GM12892 (cell line): ENCODE measurements at places on chromosomes 11 and 22.

GRCh38 chr11:95888439-95888838 is 35.5 kb downstream of the MTMR2 start:
- DNase-seq, result no peak

- no peak for DNase-seq
These were observed 16.8 kb upstream of the ACER3 start for GRCh38 chr11:76843907-76844306.

DNA sequence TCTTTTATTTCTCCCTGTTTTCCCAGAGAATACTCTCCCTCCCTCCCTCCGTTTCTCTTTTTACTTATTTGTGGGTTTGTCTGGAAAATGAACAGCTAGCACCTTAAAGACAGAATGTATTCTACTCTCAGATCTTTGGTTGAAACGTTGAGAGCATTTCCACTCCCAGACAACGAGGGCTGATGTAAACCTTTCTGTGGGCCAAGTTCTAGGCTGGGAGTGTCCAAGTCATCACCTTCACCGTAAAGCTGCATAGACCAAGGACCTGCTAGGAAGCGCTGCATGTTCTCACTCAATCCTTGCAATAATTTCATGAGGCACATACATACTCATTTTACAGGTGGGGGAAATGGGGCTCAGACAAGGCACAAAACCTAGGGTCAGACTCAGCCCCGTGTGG is 32.4 kb downstream of the MYH9 start:
- DNase-seq, result no peak

GRCh38 chr11:910044-910588 is 494 bp downstream of the CHID1 start:
- peak; percentile 62 for DNase-seq

DNA sequence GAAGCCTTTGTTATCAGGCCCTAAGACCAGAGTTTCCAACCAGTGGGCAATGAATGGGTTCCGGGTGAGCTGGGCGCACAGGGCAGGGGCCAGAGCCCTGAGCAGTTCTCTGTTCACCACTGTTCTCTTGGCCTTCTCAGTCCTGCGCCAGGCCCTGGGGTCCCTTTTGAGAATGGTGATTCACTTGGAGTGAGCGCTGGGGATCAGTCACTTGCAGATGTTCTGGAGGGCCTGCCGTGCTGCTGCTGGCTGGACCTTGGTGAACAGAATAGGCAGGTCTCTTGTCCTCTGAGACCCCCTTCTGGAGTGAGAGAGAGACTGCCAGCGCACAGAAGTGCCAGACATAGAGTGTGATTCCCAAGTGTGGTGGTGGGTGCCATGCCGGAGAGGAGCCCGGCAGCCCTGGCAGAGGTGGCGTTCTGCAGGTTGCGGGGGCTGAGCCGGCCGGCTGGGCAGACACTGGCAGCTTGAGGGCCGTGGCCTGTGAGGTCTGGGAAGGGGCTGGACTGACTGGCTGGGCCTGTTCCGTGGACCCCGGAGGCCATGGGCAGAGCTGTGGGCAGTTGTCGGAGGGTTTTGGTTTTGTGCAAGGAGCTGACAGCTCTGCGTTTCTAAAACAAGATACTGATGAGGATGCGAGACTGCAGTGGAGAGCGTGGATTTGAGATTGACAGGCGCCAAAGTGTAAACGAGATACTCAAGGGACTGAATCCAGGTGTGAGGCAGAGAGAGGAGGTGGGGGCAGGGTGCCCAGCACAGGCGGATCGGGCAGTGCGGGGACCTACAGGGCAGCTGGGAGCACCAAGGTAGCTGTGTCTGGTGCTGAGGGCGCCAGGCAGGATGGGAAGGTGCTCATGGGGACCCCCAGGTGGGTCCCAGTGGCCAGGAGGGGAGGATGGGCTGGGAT is 12.3 kb downstream of the TPCN2 start:
- no peak for DNase-seq

GRCh38 chr22:35785181-35785923 is 67.7 kb downstream of the APOL5 start:
- DNase-seq, result no peak

GRCh38 chr11:2533587-2534133 is 88.9 kb downstream of the KCNQ1 start:
- no peak for DNase-seq

GRCh38 chr22:38353701-38354100 is 36.5 kb upstream of the CSNK1E start:
- no peak for DNase-seq

GRCh38 chr11:43975629-43976028 is 33.2 kb downstream of the C11orf96 start:
- DNase-seq, result no peak

DNA sequence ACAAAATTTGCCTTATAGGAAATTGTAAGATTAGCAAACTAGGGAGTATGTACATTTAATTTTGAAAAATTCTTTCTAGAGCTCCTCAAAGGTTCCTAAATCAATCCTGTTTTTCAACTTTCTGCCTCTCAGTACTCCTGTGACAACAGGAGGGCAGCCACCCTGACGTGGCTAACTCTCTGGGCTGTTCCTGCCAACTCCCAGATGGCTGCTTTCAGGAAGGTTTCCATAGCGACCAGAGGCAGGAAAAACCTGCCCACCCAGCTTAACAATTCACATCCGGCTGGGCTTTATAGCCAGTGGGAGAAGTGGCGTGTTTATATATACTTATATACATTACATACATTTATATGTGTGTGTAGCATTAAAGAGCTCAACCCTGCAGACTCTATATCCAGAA is 26.5 kb downstream of the SGSM3 start:
- DNase-seq, result no peak

GRCh38 chr11:119108146-119108856 is 1.2 kb downstream of the C2CD2L start:
- no peak for DNase-seq

GRCh38 chr11:12402691-12403120 is 25.3 kb downstream of the PARVA start:
- DNase-seq, result no peak

DNA sequence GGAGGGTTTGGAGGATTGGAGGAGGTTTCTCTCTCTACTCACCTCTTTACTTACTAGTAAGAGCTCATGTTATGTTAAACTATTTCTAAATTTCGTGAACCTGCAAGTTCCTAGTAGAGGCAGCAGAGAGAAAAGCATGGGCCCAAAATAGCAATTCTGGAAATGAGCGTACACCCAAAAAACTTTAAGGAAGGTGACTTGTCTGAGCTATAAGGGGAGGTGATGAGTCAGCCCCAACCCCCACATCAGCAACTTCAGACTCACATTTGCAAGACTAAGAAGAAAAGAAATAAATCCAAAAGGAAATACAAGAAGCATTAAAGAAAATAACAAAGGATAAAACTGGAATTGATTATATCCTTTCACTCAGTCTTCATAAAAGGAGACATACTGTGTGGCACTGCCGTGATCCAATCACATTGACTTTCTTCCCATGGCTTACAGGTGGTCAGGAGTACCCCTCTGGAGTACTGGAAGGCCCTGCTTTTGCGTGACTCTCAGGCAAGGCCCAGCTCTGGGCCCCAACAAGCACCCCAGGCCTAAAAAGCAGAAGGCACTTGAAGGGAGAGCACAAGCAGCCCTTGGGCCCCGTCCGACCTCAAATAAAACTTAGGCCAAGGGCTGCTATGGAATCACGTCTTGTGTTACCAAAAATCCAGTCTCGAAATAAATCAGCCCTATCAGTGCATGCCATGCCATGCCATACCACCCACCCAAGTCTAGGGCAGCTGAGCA is 14.3 kb downstream of the PACSIN2 start:
- no peak for DNase-seq

- no peak for DNase-seq
These were observed 8.2 kb downstream of the AP1B1 start for GRCh38 chr22:29380032-29380781.

GRCh38 chr11:111870522-111870885 is 877 bp downstream of the ALG9 start:
- DNase-seq, result no peak

DNA sequence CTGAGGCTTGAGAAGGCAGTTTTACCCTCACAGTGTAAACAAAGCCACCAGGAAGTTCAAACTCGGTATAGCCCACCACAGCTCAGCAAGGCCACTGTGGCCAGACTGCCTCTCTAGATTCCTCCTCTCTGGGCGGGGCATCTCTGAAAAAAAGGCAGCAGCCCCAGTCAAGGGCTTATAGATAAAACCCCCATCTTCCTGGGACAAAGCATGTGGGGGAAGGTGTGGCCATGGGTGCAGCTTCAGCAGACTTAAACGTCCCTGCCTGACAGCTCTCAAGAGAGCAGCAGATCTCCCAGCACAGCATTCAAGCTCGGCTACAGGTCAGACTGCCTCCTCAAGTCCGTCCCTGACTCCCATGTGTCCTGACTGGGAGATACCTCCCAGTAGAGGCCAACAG is 69.7 kb downstream of the TTC28 start:
- no peak for DNase-seq

GRCh38 chr22:48579043-48579927 is 1248.4 kb downstream of the BRD1 start:
- DNase-seq, result no peak

DNA sequence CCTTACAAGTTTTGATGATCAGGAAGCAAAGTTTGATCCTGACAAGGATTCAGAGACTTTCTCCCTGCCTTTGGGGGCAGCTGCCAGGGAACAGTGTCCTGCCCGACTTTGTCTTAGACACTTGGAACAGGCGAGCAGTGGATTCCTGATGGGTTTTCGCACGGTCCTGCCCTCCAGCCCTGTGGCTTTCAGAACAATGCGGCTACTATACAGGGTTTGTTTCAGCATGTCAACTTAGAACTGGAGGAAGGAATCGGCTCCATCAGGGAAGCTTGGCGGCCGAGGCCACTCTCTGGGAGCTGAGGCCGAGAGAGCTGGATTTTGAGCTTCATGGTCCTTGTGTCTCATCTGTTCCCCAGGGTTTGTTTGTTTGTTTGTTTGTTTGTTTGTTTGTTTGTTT is 11.5 kb downstream of the ANO1 start:
- DNase-seq, result no peak

DNA sequence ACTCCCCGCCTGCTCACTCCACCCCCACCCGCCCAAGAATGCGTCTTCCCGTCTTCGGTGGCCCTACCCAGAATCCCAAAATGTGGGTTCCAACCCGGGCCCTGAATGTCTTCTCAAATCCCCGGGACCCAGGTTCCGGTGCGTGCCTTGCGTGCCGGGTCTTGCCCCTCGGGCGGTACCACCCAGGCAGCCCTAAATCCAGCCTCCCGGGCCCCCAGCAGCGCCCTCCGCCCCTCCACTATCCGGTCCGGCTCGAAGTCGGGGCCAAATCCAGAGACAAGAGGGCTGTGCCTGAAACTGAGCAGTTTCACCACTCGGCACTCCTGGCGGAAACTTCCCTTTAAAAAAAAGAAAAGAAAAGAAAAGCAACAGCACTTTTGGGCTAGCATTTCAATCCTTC is 16.3 kb upstream of the CCT8L2 start:
- DNase-seq, result no peak

DNA sequence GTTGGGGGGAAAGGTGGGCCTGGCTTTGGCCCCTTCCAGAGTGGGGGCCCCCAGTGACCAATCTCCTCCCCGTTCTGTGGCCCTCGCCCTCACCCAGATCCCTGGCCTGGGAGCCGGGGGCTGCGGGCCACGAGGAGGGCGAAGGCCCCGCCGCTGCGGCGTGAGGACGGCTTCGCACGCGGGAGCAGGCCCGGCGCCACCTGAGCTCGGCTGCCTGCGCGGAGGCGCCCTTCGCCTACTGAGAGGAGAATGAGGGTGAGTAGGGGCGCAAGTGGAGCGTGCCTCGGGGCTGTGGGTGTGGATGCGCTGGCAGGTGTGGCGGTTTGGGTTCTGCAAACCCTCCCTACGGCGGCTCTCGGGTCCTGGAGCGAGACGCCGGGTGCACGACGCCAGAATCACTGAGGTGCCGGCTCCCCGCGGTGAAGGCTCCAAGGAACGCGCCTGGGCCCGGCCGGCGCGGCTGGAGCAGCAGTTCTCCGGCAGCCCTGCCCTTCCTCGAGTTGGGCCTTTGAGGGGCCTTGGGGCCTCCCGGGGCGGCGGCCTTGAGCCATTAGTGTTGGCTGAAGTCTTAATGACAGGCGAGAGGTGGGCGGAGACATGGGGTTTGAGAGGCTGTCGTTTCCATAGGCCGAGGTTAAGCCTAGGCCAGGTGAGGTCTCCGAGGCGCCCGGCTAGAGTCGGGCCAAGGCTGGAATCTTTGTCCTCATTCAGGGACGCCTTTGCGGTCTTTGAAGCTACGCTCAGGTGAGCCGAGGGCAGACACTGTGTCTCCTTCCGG is 65.3 kb downstream of the CTTN start:
- no peak for DNase-seq

- DNase-seq, result no peak
These were observed 404.3 kb upstream of the TENM4 start for GRCh38 chr11:79845002-79845709.

DNA sequence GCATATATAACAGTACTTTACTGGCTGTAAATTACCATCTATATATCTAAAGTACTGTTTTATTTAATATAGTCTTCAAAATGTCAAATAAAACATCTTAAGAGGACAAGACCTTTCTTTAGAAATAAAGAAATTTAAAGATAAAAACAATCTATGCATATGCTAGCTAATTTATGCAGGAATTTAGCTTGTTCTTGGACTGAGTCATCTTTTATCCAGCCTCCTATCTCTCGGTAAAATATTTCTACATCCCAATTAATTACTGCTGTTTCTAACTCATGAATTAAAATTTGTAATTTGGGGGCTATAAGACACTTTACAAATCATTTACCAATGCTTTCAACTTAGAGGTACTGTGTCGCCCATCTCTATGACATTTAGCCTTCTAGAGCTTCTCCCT is 72.8 kb upstream of the DDI1 start:
- no peak for DNase-seq

- no peak for DNase-seq
These were observed 689.9 kb upstream of the CCDC90B start for GRCh38 chr11:83976086-83976485.

DNA sequence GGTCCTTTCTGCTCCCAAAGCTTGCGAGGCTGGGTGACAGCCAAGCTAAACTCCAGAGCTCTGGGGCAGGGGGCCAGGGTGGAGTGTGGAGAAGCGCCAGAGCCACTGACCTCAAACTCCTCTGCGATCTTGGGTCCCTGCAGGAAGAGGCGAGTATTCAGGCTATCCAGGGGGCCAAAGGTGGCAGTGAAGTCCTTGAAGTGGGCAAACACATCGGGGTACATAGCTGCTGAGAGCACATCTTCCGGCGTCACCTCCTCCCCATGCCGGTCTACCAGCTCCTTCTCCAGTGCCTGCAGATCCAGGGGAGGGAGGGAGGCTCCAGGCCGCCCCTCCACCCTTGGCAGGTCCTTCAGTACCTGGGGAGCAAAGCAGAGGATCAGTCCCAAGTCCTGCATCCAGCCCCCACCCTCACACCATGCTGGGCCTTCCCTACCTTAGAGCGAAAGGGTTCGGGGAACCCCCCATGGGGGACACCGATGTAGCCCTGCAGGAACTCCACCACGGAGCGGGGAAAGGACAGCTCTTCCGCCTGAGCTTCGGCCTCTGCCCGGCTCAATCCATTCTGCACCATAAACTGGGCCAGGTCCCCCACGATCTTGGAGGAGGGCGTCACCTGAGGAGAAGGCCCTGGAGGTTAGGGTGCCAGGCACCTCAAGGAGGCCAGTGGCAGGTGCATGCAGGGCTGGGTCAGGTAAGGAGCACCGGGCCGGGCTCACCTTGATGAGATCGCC is 6.4 kb downstream of the RCE1 start:
- peak; percentile 18 for DNase-seq
